ENCODE measurements at places on chromosomes 1 and 21.

- DNase-seq: no peak
Observed at GRCh38 chr1:183239793-183240525, 53.9 kb downstream of the LAMC2 start.

DNA sequence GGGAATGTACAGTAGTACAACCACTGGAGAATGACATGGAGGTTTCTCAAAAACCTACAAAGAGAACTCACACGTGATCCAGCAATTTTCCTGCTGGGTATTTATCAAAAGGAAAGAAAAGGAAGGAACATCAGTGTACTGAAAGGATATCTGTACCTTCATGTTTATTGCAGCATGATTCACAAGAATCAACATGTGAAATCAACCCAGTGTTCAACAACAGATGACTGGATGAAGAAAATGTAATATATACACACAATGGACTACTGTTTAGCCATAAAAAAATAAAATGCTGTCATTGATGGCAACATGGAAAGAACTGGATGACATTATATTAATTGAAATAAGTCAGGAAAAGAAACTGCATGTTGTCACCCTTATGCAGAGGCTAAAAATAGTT is 19.0 kb upstream of the CYP4A11 start:
- DNase-seq: no peak

GRCh38 chr1:18849261-18849711 is 10.2 kb downstream of the TAS1R2 start:
- no peak for DNase-seq

GRCh38 chr1:53738205-53739108 is 507 bp downstream of the GLIS1 start:
- DNase-seq: peak; percentile 6

- DNase-seq: no peak
Observed at GRCh38 chr21:23612210-23612609, 1995.1 kb downstream of the MRPL39 start.

DNA sequence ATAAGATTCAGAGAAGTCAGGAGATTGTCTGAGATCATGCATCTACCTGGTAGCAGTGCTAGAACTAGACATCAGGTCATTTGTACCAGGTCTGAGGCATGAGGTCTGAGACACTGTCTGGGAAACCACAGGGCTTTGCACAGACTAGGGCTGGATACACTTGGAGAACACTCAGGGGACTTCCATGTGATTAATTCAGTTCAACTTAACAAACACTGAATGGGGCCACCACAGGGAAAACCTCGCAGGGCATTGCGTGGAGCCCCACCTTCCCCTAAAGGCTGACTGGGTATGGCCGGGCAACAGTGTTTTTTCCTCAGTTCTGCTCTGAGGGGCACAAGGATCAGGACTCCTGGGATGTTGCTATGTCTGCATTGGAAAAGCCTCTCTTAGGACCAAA is 86.5 kb upstream of the WARS2 start:
- no peak for DNase-seq

DNA sequence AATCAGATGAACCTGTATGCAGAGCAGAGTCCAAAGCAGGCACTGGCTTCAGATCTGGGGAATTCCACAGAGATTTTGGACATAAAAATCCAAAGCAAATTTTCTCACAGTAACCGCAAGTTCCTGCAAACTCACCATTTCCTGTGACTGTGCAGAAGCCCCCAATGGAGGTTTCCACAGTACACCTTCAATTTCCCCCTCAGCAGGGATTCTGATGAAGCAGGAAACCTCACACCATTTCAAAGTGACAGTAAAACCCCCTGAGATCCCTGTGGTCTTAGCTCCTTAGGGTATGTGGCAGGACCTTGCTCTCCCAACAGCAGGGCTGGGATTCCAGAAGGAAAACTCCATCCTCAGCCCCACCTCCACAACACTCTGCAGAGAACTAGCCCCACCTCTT is 6.0 kb upstream of the TGFBR3 start:
- no peak for DNase-seq

- no peak for DNase-seq
Observed at GRCh38 chr21:41772351-41773080, 5.7 kb upstream of the RIPK4 start.

All from activated CD4-positive, alpha-beta T cell treated with anti-CD3 and anti-CD28 coated beads for 48 hours (primary cell).